ENCODE measurements at places on chromosomes 16 and 17. TPM values are rescaled to one million over a fixed set of nuclear protein-coding genes. Genes with fewer than 3 reads are reported as not detected.

- no peak for DNase-seq
These were observed 115.5 kb downstream of the ABCC1 start for GRCh38 chr16:16064874-16065384.

- no peak for DNase-seq
These were observed 36.1 kb downstream of the GINS2 start for GRCh38 chr16:85652431-85653221.

ITGB4 gene
- 524 TPM for total RNA-seq

MYO18A gene
- total RNA-seq = 27.8 TPM
